Chondrocyte (in vitro differentiated cells): ENCODE measurements at places on chromosomes 5 and 9. TPM values are rescaled to one million over a fixed set of nuclear protein-coding genes. Genes with fewer than 3 reads are reported as not detected.

DNA sequence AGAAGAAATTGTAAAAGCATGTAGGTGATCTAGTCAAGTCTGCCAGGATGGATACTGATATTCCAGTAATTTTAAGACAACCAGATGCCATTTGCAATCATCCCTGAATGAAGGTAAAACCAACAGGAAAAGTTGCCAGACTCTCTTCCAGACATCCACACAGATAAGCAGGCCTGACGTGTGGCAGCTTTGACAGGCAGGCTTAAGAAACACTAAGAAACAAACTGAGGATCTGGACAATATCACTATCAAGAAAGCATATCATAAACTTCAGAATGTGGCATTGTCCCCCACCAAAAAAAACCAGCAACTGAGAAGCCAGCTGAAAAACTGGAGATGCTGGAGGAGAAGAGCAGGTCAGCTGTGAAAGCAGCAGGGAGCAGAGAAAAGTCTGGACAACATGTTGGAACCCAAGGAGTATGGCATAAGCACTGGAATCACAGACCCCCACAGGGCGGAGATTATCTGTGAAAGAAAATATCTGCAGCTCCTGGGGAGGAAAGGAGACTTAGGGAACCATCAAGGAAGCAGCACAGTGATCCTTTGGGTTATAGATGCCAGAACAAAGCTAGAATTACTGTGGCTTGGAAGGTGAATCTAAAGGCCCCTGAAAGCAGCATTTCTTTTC is 307.0 kb downstream of the CWC27 start:
- no peak for DNase-seq

PRXL2C gene
- total RNA-seq: 20.7 to 24.7 TPM (median 20.9 TPM) in 3 replicates

DNA sequence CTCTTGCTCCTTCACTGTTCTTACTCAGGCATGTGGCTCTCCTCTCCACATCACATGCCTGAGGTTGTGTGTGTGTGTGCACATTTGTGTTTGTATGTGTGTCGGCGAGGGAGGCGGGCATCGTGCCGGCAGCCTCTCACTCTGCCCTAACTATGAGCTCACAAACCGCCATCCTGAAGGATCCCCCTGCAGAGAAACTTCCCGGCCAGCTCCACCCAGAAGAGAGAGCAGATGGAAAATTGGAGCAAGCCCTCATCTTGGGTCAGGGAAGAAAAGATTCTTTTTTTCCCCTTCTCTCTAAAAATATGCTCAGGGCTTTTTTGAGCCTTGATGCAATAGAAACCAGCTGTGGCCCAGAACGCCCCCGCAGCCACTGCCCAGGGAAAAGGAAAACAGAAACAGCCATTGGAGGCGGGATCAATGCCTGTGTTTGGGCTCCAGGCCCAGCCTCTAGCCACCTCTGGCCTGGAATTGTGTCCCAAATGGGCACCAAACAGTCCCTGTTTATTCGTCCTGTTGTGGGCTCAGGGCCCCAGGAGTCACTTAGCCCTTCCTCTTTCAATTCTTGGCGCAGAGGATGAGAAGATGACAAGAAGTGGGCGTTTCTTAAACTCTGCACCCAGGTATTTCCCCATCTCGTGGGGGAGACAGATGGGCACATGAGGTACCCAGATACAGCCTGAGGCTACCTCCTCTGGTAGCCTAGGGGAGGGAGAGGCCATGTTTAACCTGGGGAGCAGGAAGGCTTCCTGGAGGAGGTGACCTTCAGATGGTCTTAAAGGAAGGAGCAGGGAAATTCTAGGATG is 151.5 kb downstream of the RGS3 start:
- DNase-seq: peak; percentile 51

- DNase-seq: no peak
These were observed 129.7 kb downstream of the ARL15 start for GRCh38 chr5:54180630-54181031.
